HFFc6 (cell line): ENCODE measurements at places on chromosomes 13 and 19. TPM values are rescaled to one million over a fixed set of nuclear protein-coding genes. Genes with fewer than 3 reads are reported as not detected.
A peak's percentile ranks its signal among the peaks of the same experiment; 100 is the strongest.

GRCh38 chr19:39413272-39413910 is 922 bp downstream of the PLEKHG2 start:
- DNase-seq: no peak

The GZMM gene
- not detected in 3 replicates for total RNA-seq

- DNase-seq: no peak
Observed at GRCh38 chr13:44867825-44868224, 121.4 kb downstream of the NUFIP1 start.

The CBY2 gene
- not detected in 3 replicates for total RNA-seq

The ZNF534 gene
- total RNA-seq: not detected in 2 replicates

DNA sequence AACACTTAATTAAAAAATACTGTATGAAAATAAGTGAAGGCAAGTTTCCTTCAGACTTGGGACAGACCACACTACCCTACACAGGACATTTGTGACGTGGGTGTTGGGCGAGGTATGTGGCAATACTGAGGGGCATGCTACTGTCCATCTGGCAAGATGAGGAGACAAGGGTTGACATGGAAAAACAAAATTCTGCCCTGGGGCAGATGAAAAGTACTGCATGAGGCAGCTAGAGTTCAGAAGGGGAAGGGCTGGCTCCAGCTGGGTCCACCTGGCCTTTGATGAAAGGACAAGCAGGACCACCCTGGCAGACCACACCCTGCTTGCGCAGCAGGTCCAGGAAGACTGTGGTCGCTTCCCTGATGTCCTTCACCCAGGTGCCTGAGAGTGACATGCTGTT is 43.2 kb downstream of the LATS2 start:
- no peak for DNase-seq

DNA sequence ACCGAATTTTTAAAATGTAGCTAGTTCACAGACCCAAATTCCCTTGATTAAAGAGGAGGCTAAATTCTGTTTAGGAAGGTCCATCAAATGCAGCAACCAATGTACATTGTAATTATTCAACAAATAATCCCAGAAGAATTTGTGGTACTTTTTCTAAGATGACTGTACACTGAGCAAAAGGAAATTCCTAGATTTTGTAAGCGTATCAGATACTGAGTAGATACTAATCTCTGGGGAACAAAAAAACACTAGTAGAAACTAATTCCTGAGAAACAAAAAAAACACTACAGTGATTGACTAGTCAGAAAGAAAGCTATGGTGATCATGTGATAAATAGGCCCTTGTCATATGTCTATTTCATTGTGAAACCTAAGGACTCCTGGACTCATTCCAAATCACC is 246.1 kb downstream of the PCDH17 start:
- DNase-seq: no peak

- DNase-seq: no peak
Observed at GRCh38 chr19:51047031-51047335, 12.2 kb upstream of the KLK12 start.

DNA sequence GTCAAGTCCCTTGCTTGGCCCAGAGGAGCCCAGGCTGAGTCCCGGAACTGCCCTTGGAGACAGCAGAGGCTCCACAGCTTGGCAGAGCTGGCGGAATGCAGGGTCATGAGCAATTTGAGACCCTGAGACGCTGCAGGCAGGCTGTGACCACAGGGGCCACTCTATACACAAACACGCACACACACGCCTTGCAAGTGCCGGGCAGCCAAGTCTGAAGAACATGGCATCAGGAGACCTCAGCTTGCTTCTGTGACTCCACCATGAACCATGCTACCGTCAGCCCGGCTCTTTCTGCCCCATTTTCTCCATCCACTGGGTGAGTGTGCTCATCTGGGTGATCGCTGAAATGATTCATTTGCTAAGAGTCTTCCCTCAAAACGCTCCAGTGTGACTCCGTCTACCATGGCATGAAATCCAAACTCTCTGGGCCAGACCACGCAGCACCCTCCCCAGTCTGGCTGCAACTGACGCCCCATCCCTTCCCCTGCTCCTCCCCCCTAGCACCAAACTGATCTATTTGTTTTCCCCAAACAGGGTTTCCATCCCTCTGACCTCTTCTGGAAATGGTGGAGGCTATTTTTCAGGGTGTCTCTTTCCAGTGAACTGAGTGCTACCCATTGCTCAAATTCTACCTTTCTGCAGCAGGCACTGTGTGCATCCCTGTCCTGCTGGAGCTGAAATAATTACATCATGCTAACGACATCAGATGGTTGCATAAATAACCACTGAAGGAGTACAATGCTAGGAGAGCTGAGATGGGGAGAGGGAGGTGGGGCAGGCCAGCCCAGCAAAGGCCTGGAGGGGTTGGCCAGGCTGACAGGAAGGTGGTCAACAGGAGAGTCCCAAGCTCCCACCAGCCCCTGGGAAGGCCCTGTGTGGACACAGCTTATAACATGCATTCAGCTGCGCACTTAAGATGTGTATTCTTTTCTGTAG is 3.1 kb downstream of the CARS2 start:
- DNase-seq: peak; percentile 21

DNA sequence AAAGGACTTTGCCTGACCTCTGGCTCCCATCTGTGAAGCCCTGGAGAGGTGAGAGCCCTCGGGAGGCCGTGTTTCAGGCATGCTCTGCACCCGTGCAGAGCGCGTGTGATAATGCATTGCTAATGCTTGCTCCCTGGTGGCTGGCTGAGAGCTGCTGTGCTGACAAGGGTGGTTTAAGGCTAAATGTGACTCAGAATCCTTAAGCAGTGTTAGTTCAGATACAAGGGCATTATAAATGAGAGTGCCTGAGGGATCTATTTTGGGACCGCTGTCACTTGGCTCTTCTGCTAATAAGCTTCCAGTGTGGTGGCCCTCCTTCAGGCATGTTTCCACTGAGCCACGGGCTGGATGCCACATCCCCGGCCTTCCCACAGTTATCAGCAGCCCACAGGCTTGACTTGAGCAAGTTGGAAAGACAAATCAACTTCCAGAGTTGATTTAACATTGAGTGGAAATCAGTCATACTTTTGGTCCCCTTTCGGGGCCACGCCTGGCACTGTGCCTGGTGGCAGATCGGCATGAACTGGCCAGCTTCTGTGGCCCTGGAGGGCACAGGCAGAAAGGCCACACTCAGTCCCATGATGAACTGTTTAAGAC is 17.0 kb downstream of the ALOX5AP start:
- peak; percentile 8 for DNase-seq
